ENCODE measurements at places on chromosomes 2 and 18.

- DNase-seq = no peak
Measured at GRCh38 chr18:3012136-3013023, 564 bp downstream of the LPIN2 start.

GRCh38 chr2:3535467-3535793 lies 16.1 kb upstream of the ADI1 start:
- no peak for DNase-seq

DNA sequence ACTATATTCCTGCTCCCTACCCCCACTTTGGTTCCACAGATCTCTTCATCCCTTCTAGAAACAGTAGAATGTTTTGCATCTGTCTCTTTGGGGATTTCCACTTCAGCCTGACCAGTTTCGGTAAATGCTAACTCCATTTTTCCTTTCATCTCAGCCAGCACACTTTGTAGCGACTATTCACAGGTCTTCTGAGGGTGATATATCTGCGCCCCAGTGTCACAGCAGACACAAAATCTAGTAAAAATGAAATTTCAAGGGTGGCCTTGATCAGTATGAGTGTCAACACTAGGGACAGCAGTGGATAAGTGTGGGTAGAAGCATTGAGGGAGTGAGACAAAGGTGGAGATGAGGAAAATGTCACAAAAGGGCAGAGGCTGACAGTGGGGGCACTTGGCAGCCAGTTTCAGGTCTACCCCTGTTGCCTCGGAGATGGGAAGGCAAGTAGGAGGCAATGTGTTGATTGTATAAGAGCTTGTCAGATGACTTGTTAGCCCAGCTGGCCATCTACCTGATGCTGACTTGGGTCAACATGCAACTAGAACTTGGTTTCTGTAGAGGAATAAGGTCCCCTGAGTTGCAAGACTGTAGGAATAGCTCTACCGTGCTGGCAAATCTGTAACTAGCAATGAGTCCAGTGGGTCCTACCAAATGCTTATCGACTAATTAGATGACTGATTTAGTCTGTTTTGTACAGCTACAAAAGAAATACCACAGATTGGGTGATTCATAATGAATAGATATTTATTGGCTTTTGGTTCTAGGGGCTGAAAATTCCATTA lies 60.7 kb downstream of the CXCR4 start:
- DNase-seq = no peak

DNA sequence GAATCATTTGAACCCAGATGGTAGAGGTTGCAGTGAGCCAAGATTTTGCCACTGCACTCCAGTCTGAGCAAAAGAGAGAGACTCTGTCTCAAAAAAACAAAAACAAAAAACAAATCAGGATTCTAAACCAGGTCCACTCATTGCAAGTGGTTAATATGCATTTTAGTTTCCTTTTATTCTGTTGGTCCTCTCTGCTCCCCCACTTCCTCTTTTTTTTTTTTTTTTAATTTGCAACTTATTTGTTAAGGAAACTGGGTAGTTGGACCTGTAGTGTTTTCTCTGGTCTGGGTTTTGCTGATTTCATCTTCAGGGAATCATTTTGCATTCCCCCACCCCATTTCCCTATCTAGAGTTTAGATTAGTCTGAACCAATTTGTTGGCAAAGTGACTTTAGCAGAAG lies 14.0 kb downstream of the FER1L5 start:
- no peak for DNase-seq

- DNase-seq = no peak
Measured at GRCh38 chr18:25058521-25058920, 293.4 kb downstream of the ZNF521 start.

- DNase-seq = no peak
Measured at GRCh38 chr2:238169048-238169707, 10.4 kb downstream of the ERFE start.

DNA sequence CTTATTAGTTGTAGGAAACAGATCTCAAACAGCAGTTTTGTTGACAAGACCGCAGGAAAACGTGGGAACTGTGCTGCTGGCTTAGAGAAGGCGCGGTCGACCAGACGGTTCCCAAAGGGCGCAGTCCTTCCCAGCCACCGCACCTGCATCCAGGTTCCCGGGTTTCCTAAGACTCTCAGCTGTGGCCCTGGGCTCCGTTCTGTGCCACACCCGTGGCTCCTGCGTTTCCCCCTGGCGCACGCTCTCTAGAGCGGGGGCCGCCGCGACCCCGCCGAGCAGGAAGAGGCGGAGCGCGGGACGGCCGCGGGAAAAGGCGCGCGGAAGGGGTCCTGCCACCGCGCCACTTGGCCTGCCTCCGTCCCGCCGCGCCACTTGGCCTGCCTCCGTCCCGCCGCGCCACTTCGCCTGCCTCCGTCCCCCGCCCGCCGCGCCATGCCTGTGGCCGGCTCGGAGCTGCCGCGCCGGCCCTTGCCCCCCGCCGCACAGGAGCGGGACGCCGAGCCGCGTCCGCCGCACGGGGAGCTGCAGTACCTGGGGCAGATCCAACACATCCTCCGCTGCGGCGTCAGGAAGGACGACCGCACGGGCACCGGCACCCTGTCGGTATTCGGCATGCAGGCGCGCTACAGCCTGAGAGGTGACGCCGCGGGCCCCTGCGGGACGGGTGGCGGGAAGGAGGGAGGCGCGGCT lies at the start of gene TYMS:
TYMS (plus strand) TSS at position 343 of the 690 bp plus-strand sequence; CDS start at position 433, 90 bp downstream.
- no peak for DNase-seq

DNA sequence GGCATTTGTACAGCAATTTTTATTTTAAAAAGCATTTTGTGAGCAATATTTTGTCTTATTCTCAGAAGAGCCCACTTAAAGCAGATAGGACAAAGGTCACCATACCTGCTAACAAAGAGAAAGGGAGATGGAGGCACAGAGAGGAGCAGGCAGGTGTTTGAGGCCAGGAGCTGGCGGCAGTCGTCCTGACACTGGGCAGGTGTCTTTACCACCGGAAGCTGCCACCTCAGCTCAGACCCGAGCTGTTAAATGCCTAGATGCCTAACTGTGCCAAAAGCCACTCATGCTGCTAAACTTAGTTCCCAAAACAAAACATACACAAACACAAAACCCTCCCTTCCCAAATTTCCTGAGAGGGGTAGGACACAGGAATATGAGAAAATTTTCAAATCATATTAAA lies 120.9 kb downstream of the CNTNAP5 start:
- no peak for DNase-seq

GRCh38 chr18:9808295-9809241 lies 77.2 kb upstream of the TXNDC2 start:
- no peak for DNase-seq

GRCh38 chr2:71937396-71937795 lies 210.3 kb downstream of the CYP26B1 start:
- DNase-seq = no peak

GRCh38 chr2:96863575-96864342 lies 5.9 kb upstream of the ANKRD39 start:
- DNase-seq = no peak

DNA sequence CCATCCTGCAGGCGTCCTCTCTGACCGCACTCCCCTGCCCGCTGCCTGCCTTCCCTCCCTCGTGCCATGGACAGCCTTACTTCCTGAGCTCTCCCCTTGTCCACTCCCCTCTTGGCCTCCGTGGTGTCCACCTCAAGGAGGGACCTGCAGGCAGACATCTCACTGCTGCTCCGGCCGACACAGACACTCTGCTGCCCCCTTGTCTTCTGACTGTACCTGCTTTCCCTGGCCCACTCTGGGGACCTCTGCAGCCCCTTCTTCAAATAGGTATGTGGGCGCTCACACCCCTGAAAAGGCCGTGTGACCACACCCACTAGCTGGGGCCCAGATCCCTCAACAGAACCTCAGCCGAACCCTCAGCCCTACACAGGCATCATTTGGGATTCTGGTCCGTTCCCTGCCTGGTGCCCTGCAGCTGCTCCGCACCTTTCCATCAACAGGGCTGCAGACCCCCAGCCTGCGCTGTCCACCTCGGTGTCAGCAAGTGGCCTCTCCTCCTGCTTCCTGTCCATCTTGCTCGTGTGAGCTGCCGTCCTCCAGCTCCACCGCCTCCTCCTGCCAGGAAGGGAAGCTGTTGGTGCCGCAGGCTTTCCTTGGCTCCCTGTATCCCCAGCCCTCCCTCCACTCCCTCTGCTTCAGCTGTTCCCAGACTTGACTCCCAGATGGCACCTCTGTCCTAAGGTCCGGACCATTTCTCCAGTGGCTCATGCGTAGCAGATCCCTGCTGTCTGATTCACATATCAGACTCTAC lies 94.1 kb downstream of the KLHL29 start:
- no peak for DNase-seq

GRCh38 chr2:173124441-173124840 lies 48.8 kb downstream of the MAP3K20 start:
- no peak for DNase-seq

- DNase-seq = no peak
Measured at GRCh38 chr2:111185361-111186022, 64.8 kb downstream of the BCL2L11 start.

DNA sequence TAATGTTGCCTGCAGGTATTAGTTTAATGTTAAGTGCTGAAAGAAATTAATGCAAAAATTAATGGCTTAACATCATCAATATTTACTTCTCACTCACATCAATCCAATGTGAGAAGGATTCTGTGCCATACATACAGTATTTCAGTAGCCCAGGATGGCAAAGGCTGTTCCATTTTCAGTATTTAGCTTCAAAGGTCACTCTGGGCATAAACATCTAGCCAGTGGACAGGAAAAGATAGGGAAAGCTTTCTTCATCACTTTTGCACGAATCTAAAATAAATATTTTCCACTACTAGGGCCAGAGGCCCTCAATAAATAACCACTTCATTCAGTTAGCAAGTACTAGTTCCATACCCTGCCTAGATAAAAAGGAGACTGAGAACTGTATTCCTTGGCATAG lies 236.3 kb upstream of the VWC2L start:
- no peak for DNase-seq

DNA sequence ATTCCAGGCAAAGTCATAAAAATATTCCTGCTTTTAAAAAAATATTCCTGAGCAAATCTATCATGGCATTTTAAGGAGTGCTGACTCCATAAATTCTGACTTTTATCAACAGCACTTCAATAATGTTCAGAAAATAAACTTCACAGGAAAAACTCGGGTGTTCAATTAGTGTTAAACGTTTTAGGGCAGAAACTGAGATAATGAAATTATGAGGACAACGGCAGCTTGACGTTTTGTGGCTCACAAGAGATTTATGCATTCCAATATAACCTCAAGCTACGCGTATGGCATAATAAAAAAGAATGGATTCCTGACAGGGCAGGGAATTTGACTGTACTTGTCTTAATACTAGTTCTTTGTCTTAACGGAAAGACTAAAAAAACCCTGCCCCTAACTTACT lies 133.2 kb downstream of the ICOS start:
- DNase-seq = no peak

DNA sequence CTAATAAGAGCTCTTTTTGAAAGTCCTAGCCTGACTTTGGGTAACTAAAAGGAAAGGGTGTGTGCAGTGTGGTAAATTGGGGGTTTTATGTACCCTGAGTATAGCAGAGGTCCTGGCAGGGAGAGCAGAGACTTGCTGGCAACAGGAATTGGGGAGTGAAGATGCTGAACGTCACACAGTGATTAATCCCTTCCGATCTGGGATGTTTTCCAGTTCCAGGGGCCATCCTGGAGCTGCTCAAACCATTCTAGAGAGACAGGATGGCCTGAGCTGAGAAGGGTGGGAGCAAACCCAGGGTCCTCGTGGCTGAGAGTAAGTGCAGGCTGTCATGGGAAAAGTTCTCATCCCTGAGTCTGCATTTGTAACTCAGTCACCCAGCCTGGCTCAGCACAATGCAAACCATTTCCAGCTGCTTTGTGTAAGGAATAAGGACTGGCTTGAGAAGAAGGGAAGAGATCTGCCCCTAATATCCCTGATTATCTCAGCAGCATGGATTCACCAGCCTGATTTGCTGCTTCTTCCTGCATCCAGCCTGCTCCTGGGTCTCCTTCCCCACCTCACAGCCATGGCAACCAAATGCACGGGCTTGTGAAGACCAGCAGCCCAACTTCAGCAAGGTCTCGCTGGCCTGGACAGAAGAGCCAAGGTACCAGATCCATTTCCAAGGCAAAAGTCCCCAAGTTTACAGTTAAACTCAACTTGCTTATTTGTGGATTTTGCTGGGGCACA lies 47.1 kb upstream of the CELF4 start:
- no peak for DNase-seq

DNA sequence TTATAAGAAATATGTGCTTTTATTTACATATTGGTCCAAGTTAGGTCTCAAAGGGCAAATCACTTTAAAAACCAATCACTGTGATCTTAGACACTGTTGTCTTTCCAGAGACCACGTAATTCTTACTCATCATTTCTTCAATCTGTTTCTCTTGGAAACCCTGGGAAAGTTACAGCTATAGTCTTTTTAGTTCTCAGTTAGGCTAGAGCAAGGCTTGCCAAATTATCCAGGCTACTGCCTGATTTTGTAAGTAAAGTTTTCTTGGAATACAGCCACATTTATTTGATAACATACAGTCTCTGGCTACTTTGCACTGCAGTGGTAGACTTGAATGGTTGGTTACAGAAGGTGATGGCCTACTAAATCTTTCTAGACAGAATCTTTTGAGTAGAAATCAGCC lies 106.0 kb downstream of the KIAA1328 start:
- no peak for DNase-seq

- no peak for DNase-seq
Measured at GRCh38 chr2:44200011-44200410, 31.3 kb downstream of the PPM1B start.

- no peak for DNase-seq
Measured at GRCh38 chr2:223203971-223204929, 152.3 kb downstream of the KCNE4 start.

DNA sequence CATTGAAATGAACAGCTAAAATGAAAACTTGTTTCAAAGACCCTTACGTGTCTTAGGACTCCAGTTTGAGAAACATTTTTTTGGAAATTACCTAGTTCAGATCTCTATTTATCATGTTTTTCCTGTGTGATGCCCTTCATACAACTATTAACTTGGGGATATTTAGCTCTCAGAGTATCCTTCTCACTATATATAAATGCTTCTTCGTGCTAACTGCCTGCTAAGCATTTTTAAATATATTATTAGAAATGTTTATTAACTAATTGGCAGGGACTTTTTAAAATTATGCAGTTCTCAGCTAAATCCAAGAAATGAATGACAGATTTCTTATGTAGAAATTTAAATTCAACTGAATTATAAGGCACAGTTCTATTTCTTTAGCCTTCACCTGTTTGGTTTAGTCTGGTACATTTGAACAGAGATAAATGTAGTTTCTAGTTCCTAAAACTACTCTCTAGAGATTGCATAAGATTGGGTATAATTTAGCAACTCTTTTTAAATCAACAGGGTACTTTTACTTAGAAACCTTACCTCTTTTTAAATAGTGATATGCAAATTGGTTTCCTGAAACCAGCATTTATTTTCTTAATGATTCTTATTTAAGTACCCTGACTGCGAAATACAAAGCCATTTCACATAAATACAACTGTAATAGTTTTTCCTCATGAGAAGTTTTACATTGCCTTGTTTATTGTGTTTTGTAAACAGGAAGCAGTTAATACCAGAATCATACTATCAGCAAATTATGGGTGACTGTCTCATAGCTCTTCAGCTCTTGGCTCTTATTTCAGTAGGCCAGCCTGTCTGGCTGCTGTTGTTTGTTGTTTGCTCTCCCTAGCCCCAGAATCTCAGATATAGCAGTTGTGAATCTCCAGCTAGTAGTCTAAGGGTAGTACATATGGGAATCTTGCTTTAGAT lies 140.7 kb downstream of the PTRHD1 start:
- DNase-seq = no peak
